ENCODE measurements at places on chromosomes 2 and 18. TPM values are rescaled to one million over a fixed set of nuclear protein-coding genes. Genes with fewer than 3 reads are reported as not detected.

DNA sequence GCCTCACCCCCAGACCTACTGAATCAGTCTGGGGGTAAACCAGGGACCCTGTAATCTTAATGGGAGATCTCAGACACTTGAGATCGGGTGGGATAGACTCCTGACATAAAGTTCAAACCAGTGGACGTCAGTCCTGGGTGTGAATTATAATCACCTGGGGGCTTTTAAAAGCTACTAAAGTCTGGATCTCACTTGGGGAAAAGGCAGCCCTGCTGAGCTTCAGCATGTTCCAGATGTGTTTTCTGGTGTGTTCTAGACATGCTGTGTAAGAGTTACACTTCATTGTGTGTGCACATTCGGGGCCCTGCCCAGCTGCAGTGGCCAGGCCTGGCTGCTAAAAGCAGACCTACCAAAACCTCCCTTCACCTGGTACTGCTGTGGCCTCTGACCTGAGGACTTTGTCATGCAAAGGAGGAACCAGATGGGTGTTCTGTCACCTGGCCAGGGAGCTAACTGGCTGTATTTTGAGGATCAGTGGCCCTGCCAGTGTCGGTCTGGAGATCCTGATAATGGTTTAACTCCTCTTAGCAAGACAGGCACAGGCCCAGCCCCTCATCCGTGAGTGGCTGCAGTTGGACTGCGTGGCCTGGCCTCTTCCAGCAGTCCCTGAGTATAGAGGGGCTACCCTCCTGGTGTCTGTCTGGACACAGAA lies 10.6 kb downstream of the RRM2 start:
- no peak for DNase-seq

- DNase-seq = no peak
Observed at GRCh38 chr2:85257359-85257969, 70.3 kb downstream of the TGOLN2 start.

DNA sequence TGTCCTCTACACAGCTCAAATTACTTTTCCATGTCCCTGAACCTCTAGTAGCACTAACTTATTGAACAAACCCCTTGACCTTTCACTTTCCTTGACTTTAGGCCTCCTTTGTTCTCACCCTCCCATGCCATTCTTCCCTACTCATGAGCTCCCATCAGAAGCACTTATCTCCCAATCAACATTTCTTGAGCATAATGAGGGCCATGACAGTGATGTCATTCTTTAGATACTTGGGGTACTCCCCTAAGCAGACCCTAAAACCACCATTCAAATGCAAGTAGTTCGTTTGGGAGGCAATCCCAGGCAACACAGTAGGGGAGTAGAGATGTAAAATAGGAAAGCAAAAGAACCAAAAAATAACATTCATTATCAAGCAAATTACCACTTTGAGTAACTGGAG lies 115.9 kb upstream of the ARHGAP28 start:
- DNase-seq = no peak

- no peak for DNase-seq
Observed at GRCh38 chr2:73069855-73070642, 1.5 kb downstream of the SFXN5 start.

DNA sequence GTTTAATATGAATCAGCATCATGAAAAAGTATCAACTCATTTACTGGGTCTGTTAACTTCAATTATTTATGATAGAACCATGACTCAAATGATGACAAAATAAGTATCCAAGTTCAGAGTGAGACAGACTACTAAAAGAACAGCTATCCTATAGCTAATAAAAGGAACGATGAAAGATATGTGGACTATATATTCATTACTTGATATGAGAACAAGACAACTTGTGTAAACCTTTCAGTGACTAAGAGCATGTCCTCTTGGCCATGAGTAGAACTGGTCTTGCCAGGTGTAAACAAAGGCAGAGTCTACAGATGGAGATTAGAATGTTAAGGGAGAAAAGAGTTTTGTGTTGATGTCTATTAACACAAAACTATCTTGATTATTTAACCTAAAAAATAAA lies 360.4 kb upstream of the ZC3H15 start:
- no peak for DNase-seq

The DSC1 gene
- not detected for total RNA-seq
